ENCODE measurements at places on chromosomes 3 and 15. TPM values are rescaled to one million over a fixed set of nuclear protein-coding genes. Genes with fewer than 3 reads are reported as not detected.

Gene LSAMP
- 0.62 TPM for total RNA-seq

Gene TM4SF18
- 31.8 TPM for total RNA-seq

Gene GRAMD2A
- total RNA-seq, result 0.07 TPM

Gene CTXN2
- not detected for total RNA-seq

Gene TUBGCP4
- 4.7 TPM for total RNA-seq

Gene WNT5A
- total RNA-seq, result 1.1 TPM

Gene CORO2B
- total RNA-seq, result 3.0 TPM

Gene NAALADL2
- total RNA-seq, result 0.34 TPM

Gene SOX14
- not detected for total RNA-seq

Gene CRTAP
- total RNA-seq, result 227 TPM

Gene HES1
- 13.9 TPM for total RNA-seq

Gene PRTG
- 10.6 TPM for total RNA-seq

Gene HLTF
- total RNA-seq, result 18.8 TPM

Gene MCTP2
- not detected for total RNA-seq

Gene SLC49A4
- 11.7 TPM for total RNA-seq

Gene TF
- 3.9 TPM for total RNA-seq

Gene ZBTB11
- 11.9 TPM for total RNA-seq

Gene STRIT1
- total RNA-seq, result not detected

Gene GNAI2
- total RNA-seq, result 47.7 TPM

Gene MINDY4B
- total RNA-seq, result not detected

Gene ACKR2
- not detected for total RNA-seq

Gene FOXB1
- not detected for total RNA-seq

Gene LPCAT4
- total RNA-seq, result 62.6 TPM

Gene PRR20G
- total RNA-seq, result 0.80 TPM

Gene C2CD4A
- total RNA-seq, result 0.19 TPM

Gene FHIT
- total RNA-seq, result not detected

Gene FILIP1L
- total RNA-seq, result 0.17 TPM

Gene APPL1
- total RNA-seq, result 16.5 TPM

Gene CHAC1
- 10.0 TPM for total RNA-seq

Gene SGO1
- total RNA-seq, result 16.3 TPM

Gene SHC4
- total RNA-seq, result 0.80 TPM

Gene DAZL
- total RNA-seq, result not detected

Gene TICRR
- total RNA-seq, result 11.9 TPM

Gene MAP2K1
- 108 TPM for total RNA-seq

All from A549 treated with GW870086 at 1 μM for 4 hours (cell line).